ENCODE measurements at places on chromosomes 7 and 10. TPM values are rescaled to one million over a fixed set of nuclear protein-coding genes. Genes with fewer than 3 reads are reported as not detected.

DNA sequence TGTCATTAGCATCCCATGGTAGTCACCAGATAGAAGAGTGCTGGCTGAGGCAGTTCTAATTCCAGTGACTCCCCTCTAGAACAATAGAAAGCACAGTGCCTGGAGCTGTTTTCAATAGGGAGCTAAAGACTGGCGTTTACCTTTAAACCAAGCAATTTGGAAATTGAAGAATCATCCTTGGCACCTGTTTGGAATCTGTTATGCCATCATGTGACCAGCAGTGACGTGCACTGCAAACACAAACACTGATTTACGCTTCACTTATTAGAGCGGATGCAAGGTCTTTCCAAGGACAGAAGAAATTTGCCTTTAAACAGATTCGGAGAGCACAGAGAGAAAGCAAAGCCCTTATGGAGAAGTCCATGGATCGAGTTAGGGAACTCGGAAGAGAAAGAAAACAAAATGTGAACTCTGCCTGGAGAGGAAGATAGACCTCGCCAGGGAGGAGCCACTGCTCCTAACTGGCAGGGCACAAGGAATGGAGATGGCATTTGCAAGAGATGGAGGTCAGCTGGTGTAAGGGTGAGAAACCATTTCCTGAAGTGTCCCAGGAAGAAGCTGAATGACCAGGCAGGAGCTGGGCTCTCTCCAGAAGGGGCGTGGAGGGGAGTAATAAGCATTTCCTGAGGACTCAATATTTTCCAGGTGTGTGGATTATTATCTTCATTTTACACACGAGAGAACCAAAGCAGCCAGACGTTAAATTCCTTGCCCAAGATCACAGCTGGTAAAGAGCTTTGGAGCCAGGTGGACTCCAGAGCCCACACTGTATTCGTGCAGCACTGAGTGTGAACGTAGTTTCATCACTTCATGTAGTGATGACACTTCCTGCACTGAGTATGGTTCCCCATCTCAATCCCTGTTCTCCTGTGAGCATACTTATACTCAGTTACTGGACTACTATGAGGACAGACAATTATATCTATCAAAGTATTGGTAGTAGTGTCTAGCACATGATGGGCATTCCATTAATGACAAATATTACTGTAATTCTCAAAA is 97.7 kb downstream of the CUBN start:
- DNase-seq = no peak

GRCh38 chr7:94396037-94396431 is 1.3 kb downstream of the COL1A2 start:
- DNase-seq = peak; percentile 5

- no peak for DNase-seq
These were observed 43.6 kb downstream of the MDH2 start for GRCh38 chr7:76091506-76091905.

DNA sequence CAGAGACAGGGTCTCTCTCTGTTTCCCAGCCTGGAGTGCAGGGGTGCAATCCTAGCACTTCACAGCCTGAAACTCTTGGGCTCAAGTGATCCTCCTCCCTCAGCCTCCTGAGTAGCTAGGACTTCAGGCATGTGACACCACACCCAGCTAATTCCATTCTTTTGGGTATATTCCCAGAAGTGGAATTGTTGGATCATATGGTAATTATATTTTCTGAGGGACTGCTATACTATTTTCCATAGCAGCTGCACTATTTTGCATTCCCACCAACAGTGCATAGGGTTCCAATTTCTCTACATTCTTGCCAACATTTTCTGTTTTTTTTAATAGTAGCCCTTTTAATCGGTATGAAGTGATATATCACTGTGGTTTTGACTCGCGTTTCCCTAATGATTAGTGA is 30.0 kb upstream of the RAB11FIP2 start:
- no peak for DNase-seq

- no peak for DNase-seq
These were observed 5.0 kb downstream of the LDB3 start for GRCh38 chr10:86673216-86673826.

The PDE1C gene
- total RNA-seq = 296 TPM

The DOCK1 gene
- total RNA-seq = 24.8 TPM

The TSPAN14 gene
- total RNA-seq = 51.6 TPM

The CFAP69 gene
- total RNA-seq = 2.7 TPM

All from heart right ventricle (tissue), 16 donors.